ENCODE measurements at places on chromosomes 12 and 14. TPM values are rescaled to one million over a fixed set of nuclear protein-coding genes. Genes with fewer than 3 reads are reported as not detected.

The ZC2HC1C gene
- total RNA-seq = 0.70 TPM

The AVPR1A gene
- total RNA-seq = not detected

The GPRC5D gene
- total RNA-seq = not detected

The MYL2 gene
- total RNA-seq = not detected

The BEGAIN gene
- 1.4 TPM for total RNA-seq

The IFI27 gene
- total RNA-seq = 1.8 TPM

All from naive thymus-derived CD8-positive, alpha-beta T cell (primary cell).